ENCODE measurements at places on chromosomes 5 and 9. TPM values are rescaled to one million over a fixed set of nuclear protein-coding genes. Genes with fewer than 3 reads are reported as not detected.

The SURF6 gene
- total RNA-seq = 29.0 TPM

The PTPA gene
- 34.2 TPM for total RNA-seq

The ARHGEF37 gene
- total RNA-seq = 54.4 TPM

The TXNDC8 gene
- total RNA-seq = not detected

The CACNA1B gene
- total RNA-seq = not detected

The COMMD10 gene
- 57.8 TPM for total RNA-seq

The DNM1 gene
- 12.5 TPM for total RNA-seq

The ANKDD1B gene
- 0.66 TPM for total RNA-seq

GRCh38 chr9:28853477-28853876 is 1280.2 kb upstream of the C9orf72 start:
- no peaks in the 10 kb centered on the region for H3K4me1 ChIP-seq
- H3K36me3 ChIP-seq = no peaks in the 10 kb centered on the region
- H3K4me3 ChIP-seq = no peak overlapping the region

GRCh38 chr5:40688127-40688761 is 8.5 kb downstream of the PTGER4 start:
- no peaks in the 10 kb centered on the region for H3K4me1 ChIP-seq
- H3K36me3 ChIP-seq = no peaks in the 10 kb centered on the region
- DNase-seq = peak; percentile 69
- H3K27ac ChIP-seq = peak overlapping the region; percentile 49

DNA sequence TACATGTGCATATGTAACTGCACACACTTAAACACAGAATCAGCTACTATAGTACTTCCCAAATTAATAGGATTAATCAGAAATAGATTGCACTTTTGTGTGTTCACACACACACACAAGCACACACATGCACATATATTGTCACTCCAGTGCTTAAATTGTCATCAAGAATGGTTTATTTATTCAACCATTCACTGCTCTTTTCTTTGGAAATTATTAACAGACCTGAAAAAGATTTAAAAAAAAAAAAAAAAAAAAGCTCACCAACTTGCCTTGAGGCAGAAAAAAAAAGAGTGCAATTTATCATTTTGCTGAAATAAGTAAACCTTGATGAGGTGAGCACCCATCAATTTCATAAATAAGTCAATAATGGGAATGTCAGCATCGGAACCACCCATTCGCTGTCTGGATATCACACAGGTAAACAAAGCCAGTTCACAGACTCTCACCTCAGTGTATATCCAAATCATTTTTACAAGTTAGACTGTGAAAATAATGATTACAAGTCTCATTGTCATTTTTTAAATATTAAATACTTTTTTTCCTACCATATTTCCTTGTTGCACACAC is 562.8 kb downstream of the BNC2 start:
- DNase-seq = no peak
- H3K4me1 ChIP-seq = peaks cover 5% of the 10 kb centered on the region
- H3K4me3 ChIP-seq = no peak overlapping the region
- H3K27ac ChIP-seq = no peak overlapping the region

GRCh38 chr5:178078197-178079010 is 34.9 kb upstream of the N4BP3 start:
- H3K27ac ChIP-seq = peak overlapping the region; percentile 26
- no peaks in the 10 kb centered on the region for H3K4me1 ChIP-seq
- no peak overlapping the region for H3K4me3 ChIP-seq
- peak; percentile 71 for DNase-seq
- H3K27me3 ChIP-seq = no peaks in the 10 kb centered on the region

DNA sequence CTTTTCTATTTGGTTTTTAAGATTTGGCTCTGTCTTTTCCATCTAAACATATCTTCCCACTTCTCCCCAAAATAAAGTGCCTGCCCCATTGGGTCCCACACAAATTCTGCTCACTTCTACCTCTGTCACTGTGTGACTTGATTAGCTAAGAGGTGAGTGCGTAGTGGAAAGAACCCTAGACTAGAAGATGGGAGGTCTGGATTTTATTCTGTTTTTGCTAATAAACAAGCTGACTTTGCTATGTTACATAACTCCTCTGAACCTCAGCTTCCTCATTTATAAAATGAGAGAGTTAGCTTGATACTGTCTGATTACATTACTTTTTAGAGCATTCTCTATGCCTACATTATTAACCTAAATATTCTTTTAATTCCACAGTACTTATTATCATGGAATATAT is 51.3 kb upstream of the PTGER4 start:
- no peaks in the 10 kb centered on the region for H3K4me1 ChIP-seq
- no peaks in the 10 kb centered on the region for H3K36me3 ChIP-seq
- no peak overlapping the region for H3K27ac ChIP-seq
- no peak overlapping the region for H3K4me3 ChIP-seq

DNA sequence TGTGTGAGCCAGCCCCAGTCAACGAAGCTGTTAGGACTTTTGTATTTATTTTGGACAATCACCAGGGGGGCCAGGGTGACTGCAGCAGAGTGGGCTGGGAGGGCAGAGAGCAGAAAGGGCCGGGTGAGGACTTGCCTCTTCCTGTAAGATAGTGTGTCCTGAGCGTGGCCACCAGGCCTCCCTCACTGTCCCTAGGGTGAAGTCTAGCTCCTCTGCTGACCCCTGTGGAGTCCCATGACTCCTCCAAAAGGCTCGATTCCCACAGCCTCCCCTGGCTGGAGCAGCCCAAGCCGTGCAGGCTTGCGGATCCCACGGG is 147.8 kb downstream of the RXRA start:
- H3K4me3 ChIP-seq = no peak overlapping the region
- no peaks in the 10 kb centered on the region for H3K27me3 ChIP-seq
- DNase-seq = no peak
- no peaks in the 10 kb centered on the region for H3K36me3 ChIP-seq
- peak overlapping the region; percentile 84 for H3K27ac ChIP-seq

DNA sequence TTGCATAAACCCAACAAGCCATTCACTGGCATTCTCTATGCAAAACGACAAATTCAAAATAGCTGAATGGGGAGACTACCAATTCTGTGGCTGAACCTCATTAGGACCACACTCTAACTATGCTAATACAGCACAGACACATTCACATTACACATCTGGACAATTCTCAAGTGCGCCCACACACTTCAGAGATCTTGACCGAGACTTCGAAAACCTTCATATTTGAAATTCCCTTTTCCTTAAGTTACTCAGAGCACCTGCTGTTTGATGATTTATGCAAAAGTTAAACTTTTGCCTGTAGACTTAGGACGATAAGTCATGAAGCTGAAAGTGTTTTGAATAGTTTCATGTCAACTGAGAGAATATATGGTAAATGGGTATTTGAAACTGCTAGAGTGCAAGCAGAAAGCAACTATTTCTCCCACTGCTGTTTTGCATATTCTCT is 111.9 kb downstream of the FBN2 start:
- H3K4me1 ChIP-seq = no peaks in the 10 kb centered on the region
- H3K36me3 ChIP-seq = no peaks in the 10 kb centered on the region
- H3K27ac ChIP-seq = no peak overlapping the region

DNA sequence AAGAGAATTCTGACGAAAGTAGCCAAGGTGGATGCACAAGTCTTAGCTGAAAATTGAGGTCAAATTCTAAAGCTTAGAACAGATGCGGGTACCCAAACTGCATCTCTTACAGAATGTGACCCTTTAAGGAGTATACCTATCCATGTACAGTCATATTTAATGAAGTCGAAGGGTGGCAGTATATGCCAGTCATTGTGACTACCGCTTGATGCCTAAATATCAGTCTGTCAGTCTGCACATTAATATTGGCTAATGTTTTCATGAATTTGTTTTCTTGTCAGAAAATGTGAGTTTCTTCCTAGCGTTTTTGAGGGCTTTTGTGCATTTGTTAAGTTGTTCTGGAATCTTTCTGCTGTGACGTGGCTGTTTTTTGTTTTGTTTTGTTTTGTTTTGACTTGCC is 264.5 kb upstream of the ELAVL2 start:
- no peaks in the 10 kb centered on the region for H3K4me1 ChIP-seq
- no peak overlapping the region for H3K4me3 ChIP-seq
- no peaks in the 10 kb centered on the region for H3K36me3 ChIP-seq
- no peaks in the 10 kb centered on the region for H3K27me3 ChIP-seq
- no peak for DNase-seq

GRCh38 chr5:53871775-53872174 is 311.3 kb downstream of the NDUFS4 start:
- H3K27me3 ChIP-seq = no peaks in the 10 kb centered on the region
- H3K27ac ChIP-seq = no peak overlapping the region
- no peak overlapping the region for H3K4me3 ChIP-seq
- no peaks in the 10 kb centered on the region for H3K4me1 ChIP-seq
- no peak for DNase-seq

GRCh38 chr9:96279932-96280331 is 22.0 kb downstream of the HSD17B3 start:
- H3K4me3 ChIP-seq = no peak overlapping the region
- H3K27me3 ChIP-seq = no peaks in the 10 kb centered on the region
- no peaks in the 10 kb centered on the region for H3K4me1 ChIP-seq
- H3K36me3 ChIP-seq = no peaks in the 10 kb centered on the region
- DNase-seq = no peak

DNA sequence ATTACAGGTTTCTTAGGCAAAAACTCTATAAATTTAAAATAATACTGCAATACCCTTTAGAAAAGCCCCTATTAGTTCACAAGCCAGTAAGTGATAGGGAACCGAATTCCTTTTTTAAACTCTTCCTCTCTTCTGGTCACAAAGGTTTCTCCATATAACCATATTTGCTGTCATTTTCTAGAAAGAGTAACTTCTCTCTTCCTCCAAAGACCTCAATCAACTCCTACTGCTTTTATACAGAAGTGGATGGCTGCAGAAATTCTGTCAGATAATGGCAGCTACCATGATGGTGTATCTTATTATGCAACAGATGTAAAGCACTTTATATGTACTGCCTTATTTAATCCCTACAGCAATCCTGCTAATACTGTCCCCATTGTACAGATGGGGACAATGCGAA is 6.2 kb downstream of the TUT7 start:
- no peak overlapping the region for H3K4me3 ChIP-seq
- no peak for DNase-seq
- no peak overlapping the region for H3K27ac ChIP-seq
- peaks cover 12% of the 10 kb centered on the region for H3K4me1 ChIP-seq

DNA sequence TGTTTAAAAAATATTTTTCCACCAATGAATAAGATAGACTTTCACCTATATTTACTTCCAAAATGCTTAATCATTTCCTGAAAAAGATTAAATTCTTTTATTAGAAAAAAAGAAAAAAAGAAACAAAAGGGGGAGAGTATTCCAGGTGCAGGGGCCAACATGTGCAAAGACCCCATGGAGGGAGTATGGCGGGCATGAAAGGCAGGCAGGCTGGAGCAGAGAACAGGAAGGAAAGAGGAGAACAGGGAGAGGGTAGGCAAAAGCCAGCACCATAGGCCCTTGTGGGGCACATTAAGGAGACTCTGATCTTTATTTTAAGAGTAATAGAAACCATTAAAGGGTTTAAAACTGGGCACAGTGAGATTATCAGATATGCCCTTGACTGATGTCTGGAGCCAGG is 16.5 kb upstream of the SAP30L start:
- H3K27ac ChIP-seq = no peak overlapping the region
- H3K4me1 ChIP-seq = no peaks in the 10 kb centered on the region
- H3K36me3 ChIP-seq = no peaks in the 10 kb centered on the region
- DNase-seq = no peak
- no peaks in the 10 kb centered on the region for H3K27me3 ChIP-seq
- no peak overlapping the region for H3K4me3 ChIP-seq

GRCh38 chr9:68728731-68729130 is 23.7 kb downstream of the PIP5K1B start:
- no peak overlapping the region for H3K4me3 ChIP-seq
- no peaks in the 10 kb centered on the region for H3K36me3 ChIP-seq
- no peaks in the 10 kb centered on the region for H3K27me3 ChIP-seq
- DNase-seq = no peak
- no peak overlapping the region for H3K27ac ChIP-seq

DNA sequence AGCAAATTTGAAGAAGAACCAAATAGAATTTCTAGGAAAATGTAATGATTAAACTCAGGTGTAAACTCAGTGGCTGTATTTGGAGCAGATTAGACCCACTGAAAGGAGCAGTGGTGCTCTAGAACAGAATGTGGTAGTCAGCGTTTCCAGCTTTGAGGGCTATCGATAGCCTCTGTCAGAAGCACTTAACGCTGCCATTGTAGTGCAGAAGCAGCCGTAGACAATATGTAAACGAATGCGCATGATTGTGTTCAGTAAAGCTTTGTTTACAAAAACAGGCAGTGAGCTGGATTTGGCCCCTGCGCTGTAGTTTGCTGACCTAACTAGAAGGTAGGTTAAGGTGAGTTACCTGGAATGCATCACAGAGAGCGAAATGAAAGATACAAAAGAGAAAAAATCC is 72.0 kb downstream of the FAM78A start:
- H3K4me1 ChIP-seq = no peaks in the 10 kb centered on the region
- H3K36me3 ChIP-seq = no peaks in the 10 kb centered on the region
- DNase-seq = no peak
- H3K27ac ChIP-seq = no peak overlapping the region
- no peaks in the 10 kb centered on the region for H3K27me3 ChIP-seq

- DNase-seq = no peak
- H3K4me1 ChIP-seq = no peaks in the 10 kb centered on the region
- H3K36me3 ChIP-seq = no peaks in the 10 kb centered on the region
- no peak overlapping the region for H3K4me3 ChIP-seq
These were observed 93.6 kb downstream of the ATPSCKMT start for GRCh38 chr5:10155897-10156667.

- no peak for DNase-seq
- no peaks in the 10 kb centered on the region for H3K27me3 ChIP-seq
- no peak overlapping the region for H3K4me3 ChIP-seq
- no peaks in the 10 kb centered on the region for H3K36me3 ChIP-seq
- H3K4me1 ChIP-seq = no peaks in the 10 kb centered on the region
These were observed 19.5 kb upstream of the RANBP6 start for GRCh38 chr9:6034954-6035353.

DNA sequence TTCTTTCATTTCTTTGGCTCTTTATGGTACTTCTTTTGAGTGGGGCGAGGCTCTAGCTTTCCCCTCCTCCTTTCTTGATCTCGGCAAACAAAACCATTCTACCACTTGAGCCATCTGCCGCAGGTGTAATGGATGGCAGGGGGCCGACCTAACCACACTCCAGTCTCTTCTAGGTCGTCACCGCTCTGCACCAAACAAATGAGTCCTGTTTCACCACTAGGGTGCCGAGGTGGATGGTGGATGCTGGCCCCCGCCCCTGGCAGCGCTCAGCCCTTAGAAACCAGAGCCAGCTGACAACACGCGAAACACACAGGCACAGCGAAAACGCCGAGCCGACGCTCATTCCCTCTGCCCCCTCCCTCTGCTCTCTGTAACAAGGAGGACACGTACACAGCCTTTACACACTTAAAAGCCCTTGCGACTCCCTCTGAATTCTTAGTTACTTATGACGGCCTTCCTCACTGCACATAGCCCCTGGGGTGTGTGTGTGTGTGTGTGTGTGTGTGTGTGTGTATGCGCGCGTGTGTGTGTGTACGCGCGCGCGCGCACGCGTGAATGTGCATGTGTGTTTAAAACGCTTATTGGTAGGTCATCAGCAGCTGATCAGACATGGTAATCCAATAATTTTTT is 199.4 kb downstream of the MEF2C start:
- H3K36me3 ChIP-seq = no peaks in the 10 kb centered on the region
- no peak overlapping the region for H3K4me3 ChIP-seq
- no peak overlapping the region for H3K27ac ChIP-seq
- peaks cover 5% of the 10 kb centered on the region for H3K4me1 ChIP-seq

Data from breast epithelium (tissue), 4 donors.